ENCODE measurements at places on chromosomes 1 and 21.

GRCh38 chr1:7432900-7433380 lies 338.2 kb upstream of the VAMP3 start:
- DNase-seq, result no peak

DNA sequence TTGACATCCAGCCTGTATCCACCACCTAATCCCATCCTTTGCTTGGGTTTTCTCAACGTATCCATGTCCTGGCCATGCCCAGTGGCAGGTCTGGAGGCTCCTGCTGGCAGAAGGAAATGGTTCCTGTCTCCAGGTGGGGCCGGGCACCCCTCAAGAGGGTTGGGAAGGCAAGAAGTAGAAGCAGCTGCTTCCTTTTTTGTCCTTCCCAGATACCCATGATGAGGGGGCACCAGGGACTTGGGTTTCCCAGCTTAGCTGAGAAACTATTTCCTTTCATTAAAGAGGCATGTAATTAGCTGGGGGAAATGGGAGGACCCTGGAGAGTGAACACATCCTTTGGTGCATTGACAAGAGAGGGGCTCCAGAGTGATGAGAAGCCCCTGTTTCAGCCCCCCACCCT lies 21.1 kb upstream of the SLC45A3 start:
- DNase-seq, result no peak

DNA sequence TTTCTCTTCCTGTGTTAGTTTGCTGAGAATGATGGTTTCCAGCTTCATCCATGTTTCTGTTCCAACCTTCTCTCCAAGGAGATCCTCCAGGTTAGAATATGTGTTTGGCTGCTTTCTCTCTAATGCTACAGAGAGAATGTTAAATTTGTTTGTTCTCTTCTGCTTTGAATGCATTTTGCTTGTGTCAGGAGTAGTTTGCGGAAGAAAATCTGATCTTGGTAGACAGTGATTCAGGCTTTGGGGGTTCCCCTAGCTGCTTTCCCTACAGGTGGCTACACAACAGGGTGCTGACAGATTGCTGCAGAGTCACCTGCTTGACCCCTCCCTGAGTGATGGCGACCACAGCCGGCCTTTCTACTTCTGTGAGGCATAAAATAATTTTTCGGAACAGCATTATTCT lies 41.8 kb downstream of the MACO1 start:
- DNase-seq, result no peak

GRCh38 chr1:48859456-48859855 lies 82.8 kb upstream of the BEND5 start:
- DNase-seq, result no peak

GRCh38 chr1:176989754-176990153 lies 174.8 kb downstream of the ASTN1 start:
- no peak for DNase-seq

DNA sequence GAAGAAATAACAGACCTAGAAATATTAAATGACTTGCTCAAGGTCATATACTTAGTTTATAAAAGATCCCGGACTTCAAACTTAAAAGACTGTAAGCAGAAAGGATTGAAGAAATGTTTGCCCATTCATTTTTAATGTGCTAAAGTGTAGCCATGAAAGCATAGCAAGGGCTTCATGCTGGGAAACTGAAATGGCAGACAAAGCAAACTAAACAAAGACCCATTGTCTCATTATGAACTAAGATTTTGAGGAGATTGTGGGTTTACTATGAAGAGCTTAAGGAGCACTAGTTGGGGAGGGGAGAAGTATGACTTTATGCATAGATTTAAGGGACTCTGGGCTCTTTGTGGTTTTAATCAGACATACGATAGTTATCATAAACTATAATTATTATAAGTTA lies 26.3 kb downstream of the ADAMTS1 start:
- no peak for DNase-seq

DNA sequence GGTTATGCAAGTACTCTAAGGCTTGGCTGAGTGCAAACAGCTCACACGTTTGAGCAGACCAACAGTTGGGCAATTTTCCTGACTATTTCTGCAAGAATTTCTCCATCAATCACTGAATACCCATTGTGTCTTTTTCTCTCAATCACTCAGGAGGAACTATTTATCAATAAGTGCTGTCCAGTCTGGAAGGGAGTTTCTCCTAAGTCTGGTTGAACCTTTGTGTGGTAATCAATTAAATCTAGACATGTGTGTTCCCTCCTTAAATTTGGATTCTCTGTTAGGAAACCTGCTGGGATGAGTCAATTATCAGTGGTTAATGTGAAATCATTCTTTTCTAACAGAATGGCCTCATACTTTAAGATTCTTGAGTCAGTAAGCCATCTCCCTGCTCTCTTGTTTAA lies 6.8 kb upstream of the AADACL3 start:
- no peak for DNase-seq

DNA sequence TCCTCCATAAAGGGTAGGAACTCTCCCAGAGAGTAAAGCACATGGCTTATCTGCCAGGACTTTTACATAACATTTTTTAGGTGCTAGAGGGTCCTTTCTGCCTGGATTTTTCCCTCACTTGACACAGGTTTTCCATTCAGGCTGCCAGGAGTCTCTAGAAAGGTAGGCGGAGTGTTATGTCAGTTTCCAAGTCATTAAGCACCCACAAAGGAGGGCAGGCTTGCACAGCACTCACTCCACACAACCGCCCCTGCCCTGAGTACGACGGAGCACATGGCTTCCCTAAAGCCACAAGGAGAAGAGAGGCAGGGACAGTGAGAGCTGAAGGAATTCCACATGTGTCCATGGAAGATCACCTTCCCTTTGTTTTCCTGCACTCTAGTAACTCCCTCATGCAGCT lies 55.7 kb downstream of the CAPZB start:
- no peak for DNase-seq

GRCh38 chr1:209926045-209926444 lies 12.0 kb upstream of the SYT14 start:
- DNase-seq, result peak; percentile 12

DNA sequence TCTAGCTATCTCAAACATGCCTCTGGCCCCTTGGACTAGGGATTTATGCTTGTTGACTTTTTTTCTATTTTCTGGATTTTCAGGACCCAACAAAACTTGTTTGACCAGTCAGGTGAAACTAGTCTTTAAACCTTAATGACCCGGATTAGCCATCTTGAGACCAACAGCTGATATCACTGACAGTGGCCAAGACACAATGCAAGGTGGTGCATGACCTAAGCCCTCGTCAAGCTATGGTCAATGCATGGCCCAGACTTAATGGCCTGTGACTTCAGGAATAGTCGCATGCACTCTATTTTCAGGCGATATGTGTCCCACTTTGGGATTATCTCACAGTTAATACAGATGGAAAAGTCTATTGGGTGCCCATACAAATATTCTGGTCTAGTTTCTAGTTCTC lies 190.4 kb downstream of the ZBTB18 start:
- no peak for DNase-seq

- no peak for DNase-seq
Observed at GRCh38 chr1:168098534-168099320, 38.0 kb downstream of the GPR161 start.

DNA sequence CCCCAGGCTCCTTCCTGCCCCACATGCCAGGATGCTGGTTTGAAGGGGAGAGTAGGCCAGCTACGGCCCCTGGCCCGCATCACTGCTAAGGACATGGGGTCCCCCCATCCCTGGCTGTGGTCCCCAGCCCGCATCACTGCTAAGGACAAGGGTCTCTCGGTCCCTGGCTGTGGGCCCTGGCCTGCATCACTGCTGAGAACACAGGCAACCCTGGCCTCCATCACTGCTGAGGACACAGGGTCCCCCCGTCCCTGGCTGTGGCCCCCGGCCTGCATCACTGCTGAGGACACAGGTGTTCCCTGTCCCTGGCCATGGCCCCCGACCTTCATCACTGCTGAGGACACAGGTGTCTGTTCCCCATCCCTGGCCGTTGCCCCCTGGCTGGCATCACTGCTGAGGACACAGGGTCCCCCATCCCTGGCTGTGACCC lies 448 bp upstream of the OBSCN start:
- no peak for DNase-seq

DNA sequence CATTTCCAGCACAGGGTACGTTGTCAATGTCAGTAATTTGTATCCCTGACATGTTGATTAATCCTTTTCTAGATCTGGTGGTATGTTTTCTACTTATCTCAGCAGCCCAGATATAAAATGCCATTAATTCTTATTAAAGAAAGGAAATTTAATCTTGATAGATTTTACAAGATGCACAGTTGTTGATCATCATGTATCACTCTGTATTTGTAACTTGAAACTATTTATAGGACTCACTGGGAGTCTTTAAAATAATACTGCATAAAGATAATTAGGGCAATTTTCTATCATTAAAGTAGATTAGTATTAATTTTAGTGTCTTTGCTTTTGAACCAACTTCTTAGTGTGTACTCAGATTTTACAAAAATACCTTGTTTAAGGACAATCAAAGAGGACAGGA lies 84.9 kb downstream of the GREM2 start:
- DNase-seq, result no peak

- DNase-seq, result no peak
Observed at GRCh38 chr1:22208973-22209378, 66.1 kb upstream of the WNT4 start.

DNA sequence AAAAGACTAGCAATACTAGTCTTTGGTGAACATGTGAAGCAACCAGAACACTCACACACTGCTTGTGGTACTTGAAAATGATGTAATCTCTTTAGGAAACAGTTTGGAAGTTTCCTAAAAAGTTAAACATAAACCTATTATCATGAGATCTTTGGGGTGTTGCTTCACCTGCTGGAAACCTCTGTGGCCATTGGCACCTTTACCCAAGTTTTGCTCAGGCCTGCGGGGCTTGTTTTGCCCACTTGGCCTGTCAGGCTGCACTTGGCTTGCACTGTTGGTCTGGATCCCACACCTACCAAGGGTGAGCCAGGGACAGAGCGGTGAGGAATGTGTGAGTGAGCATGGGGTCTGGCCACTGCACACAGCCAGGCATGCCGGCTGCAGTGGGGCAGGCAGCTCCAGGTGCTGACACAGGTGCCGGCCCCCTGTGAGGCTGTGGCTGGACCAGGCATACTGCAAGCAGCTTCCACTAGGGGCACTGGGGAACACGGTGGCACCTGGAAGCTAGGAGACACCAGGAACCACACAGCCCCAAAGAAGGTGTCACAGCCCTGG lies 14.4 kb upstream of the FNBP1L start:
- DNase-seq, result no peak

DNA sequence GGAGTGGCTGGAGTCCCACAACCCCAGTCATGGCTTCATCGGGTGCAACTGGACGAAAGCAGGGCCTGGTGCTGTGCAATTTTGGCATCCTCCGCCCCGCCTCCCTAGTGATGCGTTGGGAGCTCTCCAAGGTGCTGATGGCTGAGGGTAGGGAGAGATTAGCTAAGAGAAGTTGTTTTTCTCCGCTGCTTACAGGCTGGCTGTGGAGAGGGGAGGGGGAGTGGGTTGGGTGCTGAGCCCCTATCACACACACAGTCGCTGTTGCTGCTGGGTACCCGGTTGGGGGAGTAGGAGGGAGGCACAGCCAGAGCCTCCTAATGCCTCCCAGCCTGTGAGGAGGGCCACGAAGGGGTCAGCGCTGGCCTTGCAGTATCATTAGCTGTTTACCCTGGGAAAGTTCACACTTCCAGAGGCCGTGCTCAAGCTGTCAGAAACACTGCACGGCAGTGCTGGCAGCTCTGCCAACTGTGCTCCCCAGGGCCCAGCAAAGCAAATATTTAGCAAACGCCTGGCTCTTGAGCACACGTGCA lies 110.0 kb downstream of the GRIK3 start:
- DNase-seq, result peak; percentile 44

- no peak for DNase-seq
Observed at GRCh38 chr1:18632218-18632588, 1.6 kb downstream of the PAX7 start.

- no peak for DNase-seq
Observed at GRCh38 chr1:161139766-161140165, 7.3 kb upstream of the DEDD start.

DNA sequence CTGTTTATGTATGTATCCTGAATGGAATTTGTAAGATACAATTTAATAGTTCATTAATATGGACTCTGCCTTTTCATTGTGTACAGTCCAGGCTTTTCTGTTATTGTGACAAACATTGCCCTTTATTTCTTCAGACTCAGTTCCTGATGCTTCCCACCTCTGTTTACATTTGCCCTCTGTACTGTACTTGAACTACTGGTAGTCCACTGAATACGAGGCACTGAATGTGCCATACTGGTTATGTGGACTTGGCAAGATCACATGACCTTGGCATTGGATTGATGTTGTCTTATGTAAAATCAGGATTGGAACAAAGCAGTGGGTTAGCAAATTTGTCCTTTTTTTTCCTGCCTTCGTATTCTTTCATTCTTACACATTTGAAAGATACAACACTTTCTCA lies 27.8 kb downstream of the RALGPS2 start:
- no peak for DNase-seq

Data from Jurkat, Clone E6-1 (cell line).